ENCODE measurements at places on chromosomes 16 and 17.

GRCh38 chr17:31373150-31374093 lies 18.1 kb upstream of the RAB11FIP4 start:
- no peak for DNase-seq

GRCh38 chr16:19162085-19162484 lies 6.0 kb upstream of the SYT17 start:
- DNase-seq, result no peak

DNA sequence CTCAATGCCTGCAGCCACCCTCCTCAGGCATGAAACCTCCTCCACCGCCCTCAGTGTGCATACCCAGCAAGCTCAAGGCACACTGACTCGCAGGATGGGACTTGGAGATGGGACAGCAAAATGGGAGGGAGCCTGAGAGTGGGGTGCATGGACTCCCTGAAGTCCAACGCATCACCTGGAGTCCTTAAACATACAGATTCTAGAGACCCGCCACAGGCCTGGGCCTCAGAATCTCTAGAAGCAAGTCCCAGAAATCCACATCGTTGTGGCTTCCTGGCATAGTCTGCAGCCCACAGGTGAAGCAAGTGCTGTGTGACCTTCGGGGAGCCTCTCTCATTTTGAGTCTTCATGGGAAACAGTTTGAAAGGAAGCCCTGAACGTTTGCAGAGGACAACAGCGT lies 3.6 kb upstream of the TBX21 start:
- no peak for DNase-seq

DNA sequence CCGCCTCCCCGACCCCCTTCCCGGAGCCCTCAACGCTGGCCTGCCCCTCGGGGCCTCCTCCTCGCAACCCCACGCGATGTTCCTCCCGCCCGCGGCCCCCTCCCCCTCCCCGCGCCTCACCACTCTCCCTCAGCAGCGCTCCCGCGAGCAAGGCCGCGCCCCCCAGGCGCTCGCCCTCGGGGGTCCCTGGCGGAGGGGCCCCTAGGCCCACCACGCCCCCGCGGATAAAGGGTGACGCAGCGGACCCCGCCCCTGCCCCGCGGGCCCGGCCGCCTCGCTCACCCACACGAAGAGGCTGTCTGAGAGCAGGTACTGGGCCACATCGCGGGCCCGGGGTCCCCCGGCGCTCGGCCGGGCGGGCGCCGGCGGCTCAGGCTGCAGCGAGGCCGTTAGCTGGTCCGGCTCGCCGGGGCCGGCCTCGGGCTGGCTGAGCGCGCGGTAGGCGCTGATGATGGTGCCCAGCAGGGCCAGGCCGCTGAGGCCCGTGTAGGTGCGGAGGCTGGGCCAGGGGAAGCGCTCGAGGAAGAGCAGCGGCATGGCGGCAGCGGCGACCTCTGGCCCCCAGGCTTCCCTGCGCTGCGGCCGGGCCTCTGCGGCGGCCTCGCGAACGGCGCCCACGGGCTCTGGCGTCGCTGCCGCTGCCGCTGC lies 430 bp downstream of the AMFR start:
- DNase-seq, result no peak

Measured in stimulated activated CD8-positive, alpha-beta memory T cell treated with anti-CD3 and anti-CD28 coated beads, Interleukin-7, amount 100 ng/mL, for 24 hours (primary cell).